ENCODE measurements at places on chromosomes 3 and 15.
A peak's percentile ranks its signal among the peaks of the same experiment; 100 is the strongest.

GRCh38 chr3:188154014-188154808 is at the start of gene LPP:
LPP (plus strand) TSS chr3:188154157; CDS start chr3:188406121, 251,964 bp downstream.
- DNase-seq, result peak; percentile 77

- no peak for DNase-seq
Measured at GRCh38 chr15:42826251-42826890, 89.4 kb upstream of the CDAN1 start.

GRCh38 chr3:58161435-58162398 is 49.1 kb downstream of the DNASE1L3 start:
- DNase-seq, result no peak

GRCh38 chr15:81253846-81254245 is 57.2 kb downstream of the IL16 start:
- DNase-seq, result no peak

DNA sequence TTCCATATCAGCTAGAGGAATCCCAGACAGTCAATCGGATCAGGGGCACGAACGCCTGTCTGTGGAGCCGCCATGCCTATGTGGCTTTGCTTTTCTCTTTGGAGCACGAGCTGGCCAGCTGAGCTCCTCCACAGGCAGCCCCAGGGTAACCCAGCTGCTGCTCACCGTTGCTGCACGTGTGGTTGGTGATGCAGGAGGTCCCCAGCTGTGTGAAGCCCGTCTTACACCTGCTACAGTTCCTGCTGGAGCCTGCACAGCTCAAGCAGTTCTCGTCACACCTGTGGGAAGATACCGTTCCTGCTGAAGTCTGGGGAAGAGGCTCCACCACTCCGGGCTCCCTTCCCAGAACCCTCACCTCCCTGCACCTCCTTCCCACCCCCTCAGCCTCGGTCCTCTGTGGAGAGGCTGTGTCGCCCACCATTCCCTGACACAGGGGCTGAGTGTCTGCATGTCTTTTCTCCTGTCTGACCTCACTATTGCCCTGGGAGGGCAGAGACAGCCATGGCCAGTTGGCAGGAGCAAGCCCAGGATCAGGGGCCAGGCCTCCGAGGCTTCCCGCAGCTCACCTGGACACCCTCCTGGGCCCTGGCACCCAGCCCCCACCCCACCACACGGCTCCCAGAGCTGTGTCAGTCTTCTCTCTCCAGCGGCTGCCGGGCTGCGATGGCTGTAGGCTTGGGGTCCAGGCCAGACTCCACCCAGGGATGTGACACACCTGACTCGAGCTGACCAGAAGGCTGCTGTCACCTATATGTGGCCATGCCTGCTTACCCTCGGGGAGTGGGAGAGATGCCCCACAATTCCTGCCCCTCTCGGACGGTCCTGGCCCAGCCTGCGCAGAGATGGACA is 12.2 kb upstream of the SNRPA1 start:
- DNase-seq, result no peak

DNA sequence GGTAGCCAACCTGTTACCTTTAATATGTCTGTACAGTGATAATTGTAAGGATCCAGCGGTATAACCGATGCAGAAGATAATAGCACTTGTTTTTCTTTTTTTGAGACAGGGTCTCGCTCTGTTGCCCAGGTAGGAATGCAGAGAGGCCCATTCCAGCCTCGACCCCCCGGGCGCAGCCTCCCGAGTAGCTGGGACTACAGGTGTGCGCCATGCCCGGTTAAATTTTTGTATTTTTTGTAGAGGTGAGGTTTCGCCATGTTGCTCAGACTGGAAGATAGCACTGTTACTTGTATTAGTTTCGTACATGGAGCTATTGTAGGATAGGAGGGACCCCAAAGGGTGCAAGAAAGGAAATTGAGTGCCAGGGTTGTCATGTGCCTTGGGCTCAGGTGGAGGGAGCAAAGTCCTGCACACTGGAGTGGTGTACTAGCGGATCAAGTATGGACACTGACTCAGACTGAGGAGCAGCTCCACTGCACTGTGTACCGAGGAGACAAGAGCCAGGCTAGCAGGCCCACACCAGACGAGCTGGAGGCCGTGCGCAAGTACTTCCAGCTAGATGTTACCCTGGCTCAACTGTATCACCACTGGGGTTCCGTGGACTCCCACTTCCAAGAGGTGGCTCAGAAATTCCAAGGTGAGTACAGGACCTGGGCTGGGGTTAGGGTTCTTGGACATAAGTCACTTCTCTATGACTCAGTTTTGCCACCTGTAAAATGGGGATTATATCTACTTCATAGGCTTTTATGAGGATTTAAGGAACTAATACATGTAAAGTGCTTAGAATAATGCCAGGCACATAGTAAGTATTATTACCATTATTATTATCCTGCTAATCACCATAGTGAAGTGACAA is 1.0 kb downstream of the OGG1 start:
- no peak for DNase-seq

- no peak for DNase-seq
Measured at GRCh38 chr15:44397869-44398268, 29.6 kb upstream of the CTDSPL2 start.
